ENCODE measurements at places on chromosomes 4 and X.

DNA sequence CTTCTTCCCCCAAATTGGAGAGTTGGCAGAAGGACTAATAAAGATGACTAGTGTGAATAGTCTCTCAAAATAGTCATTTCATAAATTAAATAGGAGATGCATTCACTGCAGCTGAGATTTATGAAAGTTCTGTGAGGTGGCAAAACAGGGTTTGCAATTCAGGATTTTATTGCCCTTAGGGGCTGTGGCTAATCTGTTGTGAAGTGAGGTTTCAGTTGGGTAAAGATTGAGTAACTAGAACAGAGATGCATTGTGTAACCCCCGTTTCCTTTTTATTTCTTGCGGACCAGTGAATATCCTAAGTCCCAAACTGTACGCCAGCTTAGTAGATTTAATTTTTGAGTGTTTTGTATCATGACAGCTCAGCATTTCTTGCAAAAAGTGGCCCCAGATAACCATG, 16.2 kb upstream of the SCRG1 start:
- H3K27me3 ChIP-seq = no peaks in the 10 kb centered on the region
- no peak overlapping the region for H3K4me3 ChIP-seq
- no peak overlapping the region for H3K27ac ChIP-seq
- H3K36me3 ChIP-seq = no peaks in the 10 kb centered on the region

DNA sequence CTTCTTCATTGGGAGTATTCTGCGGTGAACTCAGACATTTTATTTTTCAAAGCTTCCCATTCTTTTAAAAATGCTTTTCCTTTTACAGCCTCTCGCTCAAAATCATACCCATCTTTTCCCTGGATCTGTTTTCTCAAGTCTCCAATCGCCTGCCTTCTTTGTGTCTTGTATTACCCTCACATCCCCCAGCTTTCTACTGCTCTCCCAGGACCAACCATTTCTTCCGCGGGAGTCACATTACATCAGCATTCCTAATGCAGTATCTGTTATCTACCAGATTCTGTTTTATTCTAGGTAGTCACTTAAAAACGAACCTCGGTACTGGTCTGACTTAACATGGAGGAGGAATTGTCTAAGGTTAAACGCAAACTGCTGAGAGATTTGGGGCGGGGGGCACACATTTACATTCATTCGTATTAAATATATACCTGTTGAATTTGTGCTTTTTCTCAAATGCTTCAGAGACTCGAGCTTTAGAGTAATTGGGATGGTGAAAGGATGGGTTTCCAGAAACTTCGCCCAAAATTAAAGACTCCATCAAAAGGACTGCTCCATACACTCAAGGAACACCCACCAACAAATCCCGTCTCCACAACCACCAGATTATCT, 493 bp upstream of the UCHL1 start:
- peak overlapping the region; percentile 73 for H3K27ac ChIP-seq
- DNase-seq = peak; percentile 60
- H3K4me1 ChIP-seq = peaks cover 10% of the 10 kb centered on the region

DNA sequence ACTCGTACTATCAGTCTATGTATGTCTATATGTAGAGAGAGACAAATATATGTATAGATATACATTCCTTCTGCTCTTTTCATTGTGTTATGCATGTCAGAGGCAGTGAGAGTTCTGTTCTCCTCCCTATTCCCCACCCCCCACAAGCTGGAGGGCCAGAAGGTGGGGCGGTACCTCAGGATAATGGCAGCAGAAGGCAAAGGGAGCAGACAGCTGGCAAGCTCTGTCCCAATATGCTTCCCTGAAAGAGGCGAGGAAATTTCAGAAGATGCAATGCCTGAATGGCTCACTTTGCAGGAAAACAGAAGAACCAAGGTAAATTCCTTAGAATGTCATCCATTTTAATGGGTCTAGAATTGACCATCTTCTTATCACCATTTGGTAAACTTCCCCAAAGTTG, 114.4 kb downstream of the NAA11 start:
- H3K36me3 ChIP-seq = no peaks in the 10 kb centered on the region
- no peak overlapping the region for H3K4me3 ChIP-seq
- H3K27ac ChIP-seq = no peak overlapping the region
- H3K27me3 ChIP-seq = no peaks in the 10 kb centered on the region

DNA sequence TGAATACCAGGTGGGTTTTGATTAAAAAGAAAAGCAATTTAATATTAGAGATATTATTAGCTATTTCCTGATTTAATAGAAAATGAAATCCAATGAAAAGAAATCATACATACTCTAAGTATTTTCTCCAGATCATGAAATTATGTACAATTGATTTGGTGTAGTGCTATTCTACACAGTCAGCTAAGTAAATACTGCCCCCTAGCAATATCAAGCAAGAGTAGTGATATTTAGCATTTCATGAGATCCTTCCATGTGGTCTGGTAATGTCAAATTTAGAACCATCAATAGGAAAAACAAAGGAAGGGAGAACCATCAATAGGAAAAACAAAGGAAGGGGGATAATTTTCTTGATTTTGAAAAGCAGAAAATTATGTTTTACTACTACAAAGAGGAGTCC, 114.6 kb downstream of the TBCK start:
- H3K4me3 ChIP-seq = no peak overlapping the region
- H3K27me3 ChIP-seq = no peaks in the 10 kb centered on the region
- no peaks in the 10 kb centered on the region for H3K4me1 ChIP-seq
- 0 out of 2 replicates have a peak, but pooled peaks cover 2% of the 10 kb centered on the region for H3K36me3 ChIP-seq
- DNase-seq = peak; percentile 28

- no peak overlapping the region for H3K27ac ChIP-seq
- DNase-seq = no peak
- no peaks in the 10 kb centered on the region for H3K4me1 ChIP-seq
- no peak overlapping the region for H3K4me3 ChIP-seq
- H3K36me3 ChIP-seq = no peaks in the 10 kb centered on the region
Observed at GRCh38 chr4:25013756-25014661, 16.7 kb downstream of the LGI2 start.

GRCh38 chr4:189121336-189121735, 819.3 kb upstream of the FRG1 start:
- H3K27ac ChIP-seq = no peak overlapping the region
- no peaks in the 10 kb centered on the region for H3K4me1 ChIP-seq
- no peak for DNase-seq

DNA sequence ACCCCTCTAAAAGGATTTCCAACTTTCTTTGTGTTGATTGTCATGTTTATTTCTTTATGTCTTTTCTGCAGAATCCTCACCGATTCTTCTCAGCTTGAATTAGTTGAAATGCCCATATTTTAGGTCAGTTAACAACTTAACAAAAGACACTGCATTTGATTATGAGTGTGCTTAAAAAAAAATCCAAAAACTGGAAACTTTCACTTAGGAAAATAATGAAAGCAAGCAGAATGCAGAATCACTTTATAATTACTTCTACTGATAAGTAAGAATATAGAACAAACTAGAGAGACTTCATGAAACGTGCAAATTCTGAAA, 111.0 kb upstream of the PTPN13 start:
- H3K27me3 ChIP-seq = no peaks in the 10 kb centered on the region
- no peak for DNase-seq
- no peaks in the 10 kb centered on the region for H3K36me3 ChIP-seq
- no peak overlapping the region for H3K27ac ChIP-seq
- H3K4me3 ChIP-seq = no peak overlapping the region

- H3K4me3 ChIP-seq = no peak overlapping the region
- no peak overlapping the region for H3K27ac ChIP-seq
- H3K4me1 ChIP-seq = no peaks in the 10 kb centered on the region
- no peaks in the 10 kb centered on the region for H3K27me3 ChIP-seq
- DNase-seq = no peak
Observed at GRCh38 chr4:89664521-89664920, 172.4 kb downstream of the SNCA start.

- no peak overlapping the region for H3K27ac ChIP-seq
- no peak overlapping the region for H3K4me3 ChIP-seq
- no peaks in the 10 kb centered on the region for H3K27me3 ChIP-seq
- no peaks in the 10 kb centered on the region for H3K36me3 ChIP-seq
- no peak for DNase-seq
Observed at GRCh38 chr4:38180456-38180855, 220.3 kb downstream of the PTTG2 start.

DNA sequence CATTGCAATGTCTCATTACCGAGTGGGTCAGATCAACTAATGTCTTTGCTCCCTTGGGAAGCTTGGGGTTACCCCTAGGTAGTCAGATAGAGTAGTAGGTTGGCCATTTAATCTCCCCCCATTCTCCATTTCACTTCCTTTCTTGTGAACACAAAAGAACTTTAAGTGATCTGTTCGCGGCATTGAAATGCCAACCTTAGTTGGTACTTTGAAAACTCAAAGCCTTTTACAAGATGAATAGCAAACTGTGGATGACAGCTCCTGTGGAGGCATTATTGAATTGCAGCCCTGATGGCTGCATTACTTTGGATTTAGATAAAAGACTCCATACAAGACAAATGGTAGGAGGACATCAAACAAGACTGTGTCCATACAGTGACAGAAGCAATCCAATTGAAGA, 469.1 kb downstream of the GBA3 start:
- no peak overlapping the region for H3K4me3 ChIP-seq
- H3K4me1 ChIP-seq = no peaks in the 10 kb centered on the region
- no peaks in the 10 kb centered on the region for H3K27me3 ChIP-seq
- no peaks in the 10 kb centered on the region for H3K36me3 ChIP-seq

DNA sequence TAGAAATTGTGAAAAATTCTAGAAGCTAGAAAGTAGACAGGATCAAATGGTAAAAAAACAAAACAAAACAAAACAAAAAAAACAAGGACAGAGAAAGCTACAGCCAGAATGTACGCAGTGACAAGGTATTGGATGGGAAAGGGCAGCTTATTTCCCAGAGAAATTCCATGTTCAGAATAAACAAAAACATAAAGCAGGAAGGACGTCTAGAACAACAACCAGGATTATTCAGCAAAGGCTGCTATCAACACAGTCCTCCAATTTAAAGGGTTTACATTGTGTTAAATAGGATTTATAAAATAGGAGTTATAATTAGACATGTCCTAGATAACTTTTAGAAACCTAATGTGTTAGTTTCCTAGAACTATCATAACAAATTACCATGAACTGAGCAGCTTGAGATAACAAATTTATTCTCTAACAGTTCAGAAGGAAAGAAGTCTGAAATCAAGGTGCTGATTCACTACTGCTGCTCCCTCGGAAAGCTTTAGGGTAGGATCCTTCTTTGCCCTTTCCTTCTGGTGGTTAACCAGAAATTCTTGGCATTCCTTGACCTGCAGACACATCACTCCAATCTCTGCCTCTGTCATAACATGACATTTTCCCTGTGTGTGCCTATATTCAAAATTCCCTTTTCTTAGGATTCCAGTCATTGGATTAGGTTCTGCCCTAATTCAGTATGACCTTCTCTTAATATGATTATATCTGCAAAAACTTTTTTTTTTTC, 175.6 kb downstream of the SNCA start:
- H3K36me3 ChIP-seq = no peaks in the 10 kb centered on the region
- H3K27me3 ChIP-seq = no peaks in the 10 kb centered on the region
- no peak overlapping the region for H3K4me3 ChIP-seq
- no peak for DNase-seq
- peak overlapping the region; percentile 2 for H3K27ac ChIP-seq

GRCh38 chrX:11349661-11350337, 56.6 kb downstream of the AMELX start:
- H3K27me3 ChIP-seq = no peaks in the 10 kb centered on the region
- no peaks in the 10 kb centered on the region for H3K4me1 ChIP-seq
- no peaks in the 10 kb centered on the region for H3K36me3 ChIP-seq

GRCh38 chr4:40212674-40213527, 16.1 kb downstream of the RHOH start:
- no peak for DNase-seq
- peak overlapping the region; percentile 48 for H3K27ac ChIP-seq
- H3K36me3 ChIP-seq = no peaks in the 10 kb centered on the region
- H3K27me3 ChIP-seq = no peaks in the 10 kb centered on the region
- no peak overlapping the region for H3K4me3 ChIP-seq
- peaks cover 6% of the 10 kb centered on the region for H3K4me1 ChIP-seq

DNA sequence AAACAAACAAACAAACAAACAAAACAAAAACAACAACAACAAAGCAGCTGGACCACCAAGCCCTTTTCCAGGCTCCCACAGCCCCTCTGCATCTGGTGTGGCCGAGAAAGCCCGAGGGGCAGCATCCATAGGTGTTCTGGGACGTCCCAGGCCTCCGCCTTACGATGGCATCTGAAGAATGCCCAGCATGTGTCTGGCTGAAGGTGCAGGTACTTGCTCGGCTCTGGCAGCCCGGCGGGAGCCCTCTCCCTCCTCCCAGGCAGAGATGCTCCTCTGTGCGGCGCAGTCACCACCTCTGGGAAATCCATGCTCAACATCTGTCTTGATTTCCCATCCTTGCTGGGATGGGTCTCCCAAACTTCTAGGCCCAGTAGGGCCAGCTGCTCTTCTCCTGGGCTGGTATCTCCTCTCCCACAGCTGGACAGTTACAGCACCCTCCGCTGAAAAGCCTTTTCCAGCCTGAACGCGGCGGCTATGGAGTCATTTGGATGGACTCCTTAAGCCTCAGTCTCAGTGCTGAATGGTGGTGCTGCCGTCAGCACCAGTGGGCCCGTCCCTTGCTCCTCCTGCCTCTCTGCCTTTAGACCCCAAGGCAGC, 4.3 kb downstream of the PSAPL1 start:
- H3K27ac ChIP-seq = no peak overlapping the region
- DNase-seq = no peak
- no peaks in the 10 kb centered on the region for H3K36me3 ChIP-seq
- H3K27me3 ChIP-seq = no peaks in the 10 kb centered on the region
- no peak overlapping the region for H3K4me3 ChIP-seq

DNA sequence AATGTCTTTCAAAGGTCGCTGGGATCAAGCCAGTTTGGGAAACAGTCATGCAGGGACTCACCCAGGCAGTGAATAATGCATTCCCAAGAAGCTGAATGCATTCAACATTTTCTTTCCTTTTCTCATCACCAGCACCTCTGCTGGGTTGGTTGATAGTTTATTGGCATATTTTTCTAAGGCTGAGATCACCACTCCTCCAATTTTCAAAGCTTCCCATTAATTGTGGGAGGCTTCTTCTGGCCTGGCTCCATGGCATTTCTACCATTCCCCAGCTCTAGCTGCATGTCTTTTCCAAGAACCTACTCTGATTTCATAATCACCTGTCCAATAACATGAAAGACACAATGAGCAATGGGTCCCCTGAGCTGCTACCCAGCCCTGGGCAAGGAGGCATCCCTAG, 35.8 kb downstream of the CHRDL1 start:
- H3K27me3 ChIP-seq = no peaks in the 10 kb centered on the region
- no peaks in the 10 kb centered on the region for H3K4me1 ChIP-seq
- H3K27ac ChIP-seq = no peak overlapping the region

- H3K4me3 ChIP-seq = no peak overlapping the region
- H3K36me3 ChIP-seq = no peaks in the 10 kb centered on the region
- DNase-seq = no peak
- no peak overlapping the region for H3K27ac ChIP-seq
- no peaks in the 10 kb centered on the region for H3K4me1 ChIP-seq
Observed at GRCh38 chr4:108157655-108158054, 11.1 kb downstream of the LEF1 start.

GRCh38 chr4:113452868-113453620, 308.5 kb downstream of the CAMK2D start:
- no peak for DNase-seq
- no peaks in the 10 kb centered on the region for H3K27me3 ChIP-seq
- H3K4me1 ChIP-seq = peaks cover 15% of the 10 kb centered on the region
- peaks cover 53% of the 10 kb centered on the region for H3K36me3 ChIP-seq

Data from SK-N-SH (cell line).